ENCODE measurements at places on chromosomes 2 and 18. TPM values are rescaled to one million over a fixed set of nuclear protein-coding genes. Genes with fewer than 3 reads are reported as not detected.

- no peak for DNase-seq
These were observed 3.0 kb upstream of the MBD1 start for GRCh38 chr18:50284255-50284885.

KANSL1L gene
- 56.3 TPM for polyA plus RNA-seq

GRCh38 chr2:206349375-206349774 is 74.9 kb downstream of the ZDBF2 start:
- DNase-seq: no peak

DNA sequence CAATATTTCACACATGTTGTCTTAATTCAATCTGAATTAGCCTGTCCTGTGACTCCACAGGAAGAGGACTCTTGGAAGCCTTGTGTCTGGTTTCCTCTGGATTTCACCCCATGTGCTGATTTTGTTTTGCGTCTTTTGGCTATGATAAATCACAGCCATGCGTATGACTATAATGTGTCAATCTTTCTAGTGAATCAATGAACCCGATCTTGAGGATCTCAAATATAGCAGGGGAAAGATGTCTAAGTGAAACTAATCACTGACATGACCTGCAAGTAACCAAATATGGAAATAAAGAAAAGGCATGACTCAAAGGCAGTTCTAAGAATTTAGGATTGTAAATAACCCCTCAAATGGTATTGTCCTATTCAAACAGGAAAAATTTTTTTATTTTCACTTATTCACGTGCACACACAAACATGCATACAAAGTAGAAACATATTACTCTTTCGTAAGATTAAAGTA is 8.2 kb downstream of the WDFY1 start:
- DNase-seq: no peak

GIGYF2 gene
- 64.8 TPM for polyA plus RNA-seq

TXNL4A gene
- 80.6 TPM for polyA plus RNA-seq

KCNJ3 gene
- 6.4 TPM for polyA plus RNA-seq

- no peak for DNase-seq
These were observed 58.9 kb downstream of the HAUS1 start for GRCh38 chr18:46163091-46163490.

ASB18 gene
- 0.06 TPM for polyA plus RNA-seq

DNA sequence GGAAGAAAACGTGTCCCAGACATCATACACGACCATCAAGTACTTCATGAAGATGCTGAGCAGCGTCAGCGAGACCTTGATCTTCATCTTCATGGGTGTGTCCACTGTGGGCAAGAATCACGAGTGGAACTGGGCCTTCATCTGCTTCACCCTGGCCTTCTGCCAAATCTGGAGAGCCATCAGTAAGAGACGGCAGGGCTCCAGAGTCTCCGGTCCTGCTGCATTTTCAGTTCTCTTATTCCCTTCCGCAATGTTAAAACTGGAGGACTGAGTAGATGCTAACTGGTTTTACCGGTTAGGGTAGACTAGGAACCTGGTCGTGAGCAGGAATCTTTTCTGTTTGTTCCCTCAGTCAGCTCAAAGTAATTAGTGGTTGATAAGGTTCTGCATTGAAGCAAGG is 32.3 kb downstream of the SLC9A4 start:
- no peak for DNase-seq

DNA sequence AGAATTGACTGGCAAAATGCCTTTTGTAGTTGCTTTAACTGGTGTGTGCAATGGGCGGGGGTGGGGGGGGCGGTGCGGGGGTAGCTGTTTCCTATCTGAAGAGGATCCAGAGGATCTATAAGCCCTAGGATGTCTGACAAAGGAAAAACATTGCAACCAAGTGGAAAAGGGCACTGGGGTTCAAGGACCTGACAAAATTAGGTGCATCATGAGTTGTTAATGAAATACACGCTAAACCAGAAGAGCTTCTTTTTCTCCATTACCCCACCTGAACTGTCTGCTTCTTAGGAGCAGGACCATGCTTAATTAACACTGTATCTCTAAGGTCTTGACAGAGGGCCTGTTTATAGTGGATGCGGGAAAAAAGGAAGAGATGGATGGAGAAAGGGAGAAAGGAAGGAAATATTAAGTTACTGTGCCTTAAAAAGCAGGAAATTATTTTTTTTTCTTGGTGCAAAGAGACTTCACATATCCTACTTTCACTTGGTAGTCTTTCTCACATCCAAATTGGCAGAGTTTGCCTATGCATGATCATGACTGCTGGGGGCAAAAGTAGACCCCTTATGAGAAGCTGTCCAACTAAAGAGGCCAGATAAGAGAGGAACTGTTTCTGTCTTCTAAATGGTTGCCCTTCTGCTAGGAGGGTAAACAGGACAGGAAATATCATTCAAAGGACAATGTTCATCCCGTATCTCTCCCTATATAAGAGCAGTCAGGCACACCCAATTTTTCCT is 4.6 kb downstream of the RND3 start:
- no peak for DNase-seq

DNA sequence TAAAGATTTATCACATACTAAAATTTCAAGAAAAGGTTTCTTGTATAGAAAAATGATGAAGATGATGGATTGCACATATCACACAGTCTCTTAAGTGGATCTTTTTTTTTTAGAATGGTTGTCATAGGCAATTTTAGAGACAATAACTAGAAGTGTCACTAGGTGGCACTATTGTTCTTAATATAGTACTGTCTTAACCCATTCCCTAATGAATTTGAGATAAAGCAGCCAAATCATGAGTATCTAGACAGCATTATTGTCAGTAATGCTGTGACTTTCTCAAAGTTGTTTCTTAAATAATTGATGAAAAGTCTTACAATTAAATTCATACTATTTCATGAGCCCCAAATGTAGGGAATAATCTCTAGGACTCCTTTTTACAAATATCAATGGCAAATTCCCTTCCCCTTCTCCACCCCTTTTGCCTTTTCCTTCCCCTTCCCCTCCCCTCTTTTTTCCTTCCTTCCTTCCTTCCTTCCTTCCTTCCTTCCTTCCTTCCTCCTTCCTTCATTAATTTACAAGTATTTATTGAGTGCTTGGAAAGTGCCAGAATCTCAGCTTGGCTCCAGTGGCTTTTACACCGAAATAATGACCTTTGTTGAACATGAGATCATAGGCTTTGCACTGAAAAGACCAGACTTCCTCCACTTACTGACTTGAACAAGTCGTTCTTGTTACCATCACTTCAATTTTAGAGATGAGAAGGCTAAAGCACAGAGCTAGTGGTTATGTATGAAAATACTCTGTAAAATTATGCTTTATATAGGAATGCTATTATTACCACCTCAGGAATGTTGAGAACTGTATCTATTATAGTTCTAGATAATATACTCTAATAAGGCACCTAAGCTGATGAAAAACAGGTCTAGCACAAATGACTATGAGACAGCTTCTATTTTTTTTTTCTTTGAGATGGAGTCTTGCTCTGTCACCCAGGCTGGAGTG is 19.8 kb downstream of the MYL12B start:
- DNase-seq: peak; percentile 71

DNMT3A gene
- 74.3 TPM for polyA plus RNA-seq

DNA sequence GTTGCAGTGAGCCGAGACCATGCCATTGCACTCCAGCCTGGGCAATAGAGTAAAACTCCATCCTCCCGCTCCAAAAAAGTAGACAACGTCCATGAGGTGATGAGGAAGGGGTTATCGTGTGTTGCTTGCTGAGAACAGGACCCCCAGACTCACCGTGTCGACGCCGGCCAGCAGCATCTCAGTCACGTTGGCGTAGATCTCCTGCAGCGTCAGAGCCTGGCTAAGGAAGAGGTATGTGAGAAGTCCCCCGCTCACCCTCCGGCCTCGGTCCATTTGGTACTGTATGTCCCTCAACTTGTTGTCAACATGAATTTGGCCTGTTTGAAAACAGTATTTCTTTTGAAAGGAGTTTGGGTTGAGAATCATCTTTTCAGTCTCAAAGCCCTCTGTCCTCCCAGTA is 20.9 kb downstream of the CYP27C1 start:
- DNase-seq: no peak

DNA sequence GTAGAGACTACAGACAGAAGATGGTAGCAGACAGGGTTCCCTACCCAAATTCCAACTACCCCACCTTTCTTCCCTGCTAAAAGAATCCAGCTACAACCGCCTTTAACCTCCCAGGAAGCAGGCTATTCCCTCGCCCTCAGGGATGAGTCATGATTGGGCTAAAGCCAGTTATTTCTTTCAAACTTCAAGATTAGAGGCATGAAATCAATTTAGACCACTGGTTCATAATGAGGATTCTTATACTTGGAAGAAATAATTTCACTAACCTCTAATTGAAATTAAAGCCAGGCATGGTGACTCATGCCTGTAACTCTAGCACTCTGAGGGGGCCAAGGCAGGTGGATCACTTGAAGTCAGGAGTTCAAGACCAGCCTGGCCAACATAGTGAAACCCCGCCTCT is 20.0 kb downstream of the TRIP12 start:
- DNase-seq: no peak

All from right renal cortex interstitium (tissue), 3 donors.